Umbilical cord (tissue), 2 donors: ENCODE measurements at places on chromosomes 6 and 20.

DNA sequence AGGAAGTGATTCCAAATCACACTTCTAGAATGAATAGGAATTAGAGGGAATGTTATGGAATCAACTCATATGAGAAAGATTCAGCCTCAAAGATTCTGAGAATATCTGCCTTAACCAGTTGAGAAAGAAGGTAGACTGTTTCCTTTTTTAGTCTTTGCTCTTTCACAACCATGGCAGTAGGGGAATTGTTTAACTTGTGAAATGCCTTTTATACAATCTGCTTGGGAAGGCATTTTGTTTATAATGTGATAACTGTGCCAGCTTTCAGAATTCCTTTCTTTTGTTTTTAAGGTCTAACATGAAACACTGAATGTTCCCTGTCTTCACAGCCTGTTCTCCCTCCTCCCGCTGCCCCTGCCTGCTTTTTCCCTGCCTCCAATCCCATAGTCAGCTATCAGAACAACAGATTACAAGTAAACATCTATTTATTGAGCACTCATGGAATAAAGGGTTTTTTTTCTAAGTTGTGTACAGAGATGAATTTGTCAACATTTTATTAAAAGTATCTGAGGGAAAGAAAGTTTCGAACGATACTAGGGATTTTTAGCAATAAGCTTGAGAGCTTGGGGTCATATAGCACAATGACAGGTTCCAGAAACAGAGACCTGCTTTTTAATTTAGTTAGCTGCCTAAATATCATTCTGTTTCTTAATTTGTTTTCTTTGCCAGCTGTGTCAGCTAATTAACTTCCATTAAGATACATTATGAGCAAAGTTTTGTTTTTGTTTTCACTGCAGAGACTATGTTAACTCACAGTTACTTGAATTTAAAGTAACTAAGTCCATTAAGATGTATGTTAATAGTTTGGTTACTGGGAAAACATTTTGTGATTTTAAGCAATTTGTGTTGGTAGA is 28.3 kb upstream of the FBXO30 start:
- no peak for DNase-seq

DNA sequence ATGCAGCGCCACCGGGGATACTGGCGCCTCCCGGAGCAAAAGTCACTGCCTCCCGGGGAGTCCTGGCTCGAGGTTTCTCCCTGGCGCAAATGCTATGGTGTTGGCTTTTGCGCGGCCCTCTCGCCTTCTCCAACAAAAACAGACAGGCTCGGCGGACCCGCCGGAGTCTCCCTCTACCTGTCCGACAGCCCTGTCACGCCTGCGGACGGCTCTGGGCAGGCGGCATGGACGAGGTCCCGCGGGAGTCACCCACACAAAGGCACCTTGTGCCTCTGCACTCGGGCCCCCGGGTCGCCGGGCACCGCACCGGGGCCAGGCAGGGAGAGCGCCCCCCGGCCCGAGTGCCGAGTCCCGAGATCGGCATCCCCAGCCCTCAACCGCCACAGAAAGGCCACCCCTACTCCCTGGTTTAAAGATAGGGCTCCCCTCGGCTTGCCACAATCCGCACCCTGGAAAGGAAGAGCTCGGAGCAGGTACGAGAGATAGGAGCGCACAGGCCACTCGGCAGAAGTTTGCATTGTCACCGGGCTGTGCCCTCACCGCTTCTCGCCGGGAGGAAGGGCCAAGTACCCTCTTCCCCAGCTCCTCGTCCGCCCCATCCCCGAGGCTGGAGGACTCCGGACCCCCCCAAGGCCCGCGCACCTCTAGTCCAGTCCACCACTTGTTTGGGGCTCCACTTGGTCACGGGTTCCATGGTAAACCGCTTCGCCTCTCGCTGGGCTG is 903 bp downstream of the CNKSR3 start:
- peak; percentile 39 for DNase-seq

DNA sequence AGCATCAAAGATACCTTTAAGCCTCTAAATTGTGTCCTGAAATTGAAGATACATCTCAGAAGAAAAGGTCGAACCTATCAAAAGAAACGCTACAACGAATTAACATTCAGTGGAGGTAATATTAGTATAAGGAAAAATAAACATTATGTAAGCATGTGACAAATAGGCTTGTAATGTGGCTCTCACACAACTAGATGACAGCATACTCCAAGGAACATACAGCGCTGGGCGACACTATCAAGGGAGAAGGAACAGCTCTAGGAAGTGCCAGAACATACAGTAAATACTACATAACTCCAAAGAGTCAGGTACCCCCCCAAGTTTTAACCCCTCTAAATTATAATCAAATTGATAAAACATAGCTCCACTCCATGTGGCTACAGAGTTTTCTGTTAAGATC is 103.5 kb downstream of the LAMP5 start:
- peak; percentile 36 for DNase-seq

DNA sequence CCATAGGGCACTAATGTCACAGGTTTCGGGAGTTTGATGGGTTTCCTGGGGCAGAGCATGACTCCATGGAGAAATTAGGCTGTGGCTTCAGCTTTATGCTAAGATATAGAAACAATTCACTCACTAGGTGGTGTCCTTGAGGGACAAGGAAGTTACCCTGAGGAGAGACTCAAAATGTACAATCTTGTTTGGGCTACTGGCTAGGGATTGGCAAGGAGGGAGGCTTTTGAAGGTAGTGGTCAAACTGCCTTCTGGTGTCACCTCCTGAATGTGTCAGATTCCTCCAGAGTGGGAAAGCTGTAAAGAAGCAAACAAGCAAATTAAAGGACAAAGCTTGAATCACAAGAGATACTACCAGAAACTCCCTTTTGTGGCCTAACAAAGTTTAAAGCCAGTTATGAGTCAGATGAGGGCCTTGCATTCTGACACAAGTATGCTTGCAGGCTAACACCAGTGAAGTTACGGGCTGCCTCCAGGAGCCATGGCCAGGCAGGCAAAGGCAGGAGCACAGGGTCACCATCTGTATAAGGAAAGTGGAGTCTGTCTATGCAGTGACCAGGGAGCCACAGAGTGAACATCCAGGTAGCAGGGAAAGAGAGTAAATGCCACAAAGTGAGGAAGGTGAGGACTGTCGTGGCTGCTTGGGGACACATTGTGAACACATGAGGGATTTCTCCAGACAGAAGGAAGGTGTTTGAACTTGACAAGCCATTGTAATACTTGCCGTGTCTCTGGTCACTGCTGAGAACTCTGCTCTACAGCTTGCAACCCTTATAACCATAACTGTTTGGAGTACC is 107.7 kb upstream of the DTNBP1 start:
- DNase-seq: no peak

DNA sequence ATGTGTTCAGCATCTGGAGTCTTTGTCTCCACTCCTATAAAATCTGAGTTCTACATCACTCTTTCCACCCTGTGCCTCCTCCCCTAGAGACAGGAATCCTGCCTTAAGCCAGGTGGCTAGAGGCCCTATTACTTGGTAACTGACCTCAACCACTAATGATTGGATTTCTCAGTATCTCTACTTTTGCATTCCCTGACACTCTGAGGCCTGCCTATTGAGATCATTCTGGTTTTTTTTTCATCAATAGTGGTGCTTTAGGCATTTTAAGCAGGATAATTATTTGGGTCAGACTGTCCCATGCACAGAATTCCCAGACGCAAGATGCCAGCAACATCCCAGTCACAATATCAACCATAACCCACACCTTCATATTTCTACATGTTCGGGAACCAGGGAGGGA is 3.9 kb upstream of the GCM1 start:
- no peak for DNase-seq

DNA sequence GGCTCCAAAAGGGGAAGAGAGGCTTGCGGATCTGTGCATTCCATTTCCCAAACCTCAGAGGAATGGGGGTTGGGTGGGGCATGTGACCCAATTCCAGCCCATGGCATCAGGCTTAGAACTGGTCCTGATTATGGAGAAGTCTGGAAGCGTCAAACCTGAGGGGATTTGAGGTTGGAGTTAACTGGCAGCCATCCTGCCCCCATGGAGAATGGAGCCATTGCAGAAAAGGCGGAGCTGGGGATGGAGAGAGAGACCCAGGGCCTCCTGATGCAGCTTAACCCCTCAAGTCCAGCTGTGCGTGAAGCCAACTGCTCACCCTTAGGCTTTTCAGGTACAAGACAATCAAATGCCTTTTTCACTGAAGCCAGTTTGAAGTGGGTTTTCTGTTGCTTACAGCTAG is 9.9 kb upstream of the SDCBP2 start:
- DNase-seq: no peak

DNA sequence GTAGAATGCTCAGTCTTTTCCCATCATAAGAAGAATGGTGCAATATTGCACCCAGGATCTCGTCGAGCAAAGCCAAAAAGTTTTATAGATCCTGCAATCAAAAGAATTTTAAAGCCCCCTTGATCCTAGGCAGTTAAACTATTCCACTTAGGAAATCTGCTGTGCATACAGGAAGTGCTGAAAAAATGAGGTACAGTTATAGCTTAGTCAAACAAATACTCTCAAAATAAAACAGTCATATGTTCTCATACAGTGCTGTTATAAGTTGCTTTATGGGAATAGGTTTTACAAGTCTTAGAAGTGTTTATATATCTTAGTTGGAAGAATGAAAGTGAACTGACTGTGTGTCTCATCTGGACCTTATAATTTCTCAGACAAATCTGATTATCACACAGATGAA is 232.6 kb upstream of the RAB32 start:
- no peak for DNase-seq

DNA sequence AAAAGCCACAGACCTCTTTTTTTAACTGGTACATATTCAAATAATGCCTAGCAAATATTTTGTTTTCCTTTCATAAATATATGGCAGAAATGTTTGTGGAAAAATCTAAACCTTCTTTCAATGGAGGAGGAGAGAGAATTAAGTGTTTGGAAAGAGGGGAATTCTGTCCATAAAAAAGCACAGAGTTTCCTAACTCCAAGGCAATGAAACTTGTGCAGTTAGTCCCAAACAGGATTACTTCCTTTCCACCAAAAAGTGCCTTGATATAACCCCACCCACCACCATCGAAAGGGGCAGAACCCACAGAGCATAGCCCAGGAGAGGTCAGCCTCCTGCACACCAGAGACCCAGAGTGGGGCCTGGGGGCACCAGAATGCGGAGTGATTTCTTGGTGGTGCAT is 106.3 kb downstream of the OGFRL1 start:
- no peak for DNase-seq

GRCh38 chr6:143271024-143271423 is 179.5 kb downstream of the ADAT2 start:
- DNase-seq: peak; percentile 74

DNA sequence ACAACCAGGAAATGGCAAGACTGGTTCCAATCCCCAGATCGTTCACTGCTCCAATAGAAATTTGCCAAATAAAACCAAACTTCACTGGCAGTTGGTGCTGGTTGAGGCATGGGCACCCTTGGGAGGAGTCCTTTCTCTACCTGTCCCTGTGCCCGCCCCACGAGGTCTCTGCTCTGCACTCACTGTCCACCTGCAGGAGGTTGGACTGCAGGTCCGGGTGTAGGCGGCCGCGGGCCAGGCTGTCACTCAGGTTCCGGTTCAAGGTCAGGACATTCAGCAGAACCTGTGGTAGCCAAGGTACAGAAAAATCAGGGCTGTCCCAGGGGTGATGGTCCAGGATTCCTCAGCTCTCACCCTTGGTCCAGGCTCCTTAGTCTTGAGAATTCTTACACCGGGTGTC is 22.9 kb downstream of the GGT7 start:
- no peak for DNase-seq

GRCh38 chr20:41048461-41049301 is 20.1 kb downstream of the TOP1 start:
- no peak for DNase-seq

GRCh38 chr6:156348424-156348823 is 428.8 kb upstream of the ARID1B start:
- peak; percentile 11 for DNase-seq
